ENCODE measurements at places on chromosomes 3 and 15.

DNA sequence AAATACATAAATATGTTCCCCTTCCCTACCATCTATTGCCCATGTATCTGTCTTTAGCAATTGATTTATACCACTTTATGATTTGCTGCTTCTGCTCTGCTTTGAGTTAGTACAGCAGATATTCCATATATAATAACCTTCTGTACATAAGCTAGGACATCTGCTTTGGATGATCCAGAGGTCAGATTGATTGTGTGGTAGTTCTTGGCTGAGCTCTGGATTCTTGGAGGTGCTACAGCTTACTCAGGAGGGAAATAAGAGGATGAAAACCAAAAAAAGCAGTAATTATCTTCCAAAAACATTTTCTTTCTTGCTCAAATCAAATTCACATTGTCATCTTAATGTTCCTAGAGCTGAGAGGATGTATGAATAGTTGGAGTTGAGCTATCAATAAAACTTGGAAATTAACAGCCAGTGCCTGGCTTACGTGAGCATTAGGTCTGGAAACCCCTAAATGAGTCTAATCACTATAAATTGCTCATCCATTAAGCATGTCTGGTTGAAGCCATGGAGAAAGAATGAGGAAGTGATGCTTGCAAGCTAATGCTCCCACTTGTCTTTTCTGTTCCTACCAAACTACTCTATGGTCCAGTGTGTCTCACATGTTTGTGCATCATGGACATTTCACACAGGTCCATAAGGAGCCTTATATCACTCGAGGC is 36.3 kb upstream of the TMEM42 start:
- DNase-seq: no peak

GRCh38 chr3:171508206-171508605 is 48.0 kb upstream of the TNIK start:
- no peak for DNase-seq

DNA sequence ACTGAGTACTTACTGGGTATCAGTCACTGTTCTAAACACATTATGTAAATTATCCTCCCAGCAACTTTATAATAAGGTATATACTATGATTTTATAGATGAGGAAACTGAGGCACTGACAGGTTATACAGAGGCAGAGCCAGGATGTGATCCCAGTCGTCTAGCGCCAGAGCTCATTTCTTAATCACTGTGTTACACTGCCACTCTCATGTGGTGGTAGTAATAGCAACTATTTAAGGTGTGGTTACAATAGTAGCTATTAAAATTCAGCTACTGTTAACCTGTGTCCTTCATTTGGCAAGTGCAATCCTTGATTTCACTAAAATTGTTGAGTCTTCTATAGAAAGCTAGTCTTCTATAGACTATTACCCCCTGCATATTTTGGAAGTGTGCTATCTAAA is 43.1 kb upstream of the TRPC1 start:
- DNase-seq: no peak

DNA sequence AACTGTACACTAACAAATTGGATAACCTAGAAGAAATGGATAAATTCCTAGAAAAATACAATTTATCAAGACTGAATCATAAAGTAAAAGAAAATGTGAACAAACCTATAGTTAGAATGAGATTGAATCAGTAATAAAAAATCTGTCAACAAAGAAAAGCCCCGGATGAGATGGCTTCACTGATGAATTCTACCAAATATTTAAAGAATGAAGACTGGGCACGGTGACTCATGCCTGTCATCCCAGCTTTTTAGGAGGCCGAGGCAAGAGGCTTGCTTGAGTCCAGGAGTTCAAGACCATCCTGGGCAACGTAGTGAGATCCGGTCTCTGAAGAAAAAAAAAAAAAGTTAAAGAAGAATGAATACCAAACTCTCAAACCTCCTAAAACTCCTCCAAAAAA is 17.7 kb upstream of the AP4E1 start:
- DNase-seq: no peak

DNA sequence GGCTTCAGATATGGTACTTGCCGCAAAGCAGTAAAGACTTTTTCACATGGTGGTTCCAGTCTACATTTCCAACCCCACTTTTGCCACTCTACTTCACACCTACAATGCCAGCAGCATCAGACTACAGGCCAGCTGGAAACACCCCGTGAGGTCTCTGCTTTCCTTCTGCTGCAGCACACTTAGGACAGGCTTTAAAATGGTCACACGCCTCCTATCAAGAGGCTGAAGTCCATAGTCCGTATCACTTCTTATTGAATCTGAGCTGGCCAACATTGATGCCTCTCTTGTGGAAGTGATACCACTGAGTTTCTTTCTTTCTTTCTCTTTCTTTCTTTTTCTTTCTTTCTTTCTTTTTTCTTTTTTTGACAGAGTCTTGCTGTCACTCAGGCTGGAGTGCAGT is 59.8 kb downstream of the ZNF860 start:
- no peak for DNase-seq
